Dermis blood vessel endothelial cell (primary cell): ENCODE measurements at places on chromosomes 2 and 18. TPM values are rescaled to one million over a fixed set of nuclear protein-coding genes. Genes with fewer than 3 reads are reported as not detected.

TNS1 gene
- 45.8 and 65.6 TPM in 2 replicates for total RNA-seq

LBX2 gene
- total RNA-seq = 0.98 and 2.9 TPM in 2 replicates

CAPN14 gene
- 0.05 TPM in 1 of 2 replicates, not detected in the other for total RNA-seq

XRCC5 gene
- 272 and 383 TPM in 2 replicates for total RNA-seq

TRIP12 gene
- 238 and 422 TPM in 2 replicates for total RNA-seq

POTEE gene
- total RNA-seq = 0.17 and 0.47 TPM in 2 replicates

UPP2 gene
- not detected in 2 replicates for total RNA-seq

ZNF396 gene
- 0.51 and 0.79 TPM in 2 replicates for total RNA-seq

CD302 gene
- 13.4 and 19.2 TPM in 2 replicates for total RNA-seq

CNRIP1 gene
- 45.3 and 52.3 TPM in 2 replicates for total RNA-seq

TEX44 gene
- total RNA-seq = not detected in 2 replicates

EIF2AK3 gene
- 19.7 and 30.1 TPM in 2 replicates for total RNA-seq

GALR1 gene
- not detected in 2 replicates for total RNA-seq

CYP1B1 gene
- 2.7 and 5.6 TPM in 2 replicates for total RNA-seq

IL1B gene
- 0.14 and 0.17 TPM in 2 replicates for total RNA-seq

C1QL2 gene
- not detected in 2 replicates for total RNA-seq

PROM2 gene
- total RNA-seq = 0.05 and 0.34 TPM in 2 replicates

ZNF2 gene
- 8.8 and 12.4 TPM in 2 replicates for total RNA-seq

BAZ2B gene
- total RNA-seq = 132 and 133 TPM in 2 replicates

PID1 gene
- total RNA-seq = under 0.01 and 0.05 TPM in 2 replicates

SKOR2 gene
- not detected in 2 replicates for total RNA-seq

UGT1A10 gene
- total RNA-seq = not detected in 2 replicates

OLA1 gene
- 85.6 and 139 TPM in 2 replicates for total RNA-seq

TRIB2 gene
- total RNA-seq = 73.6 and 141 TPM in 2 replicates

IL36RN gene
- not detected in 2 replicates for total RNA-seq

CCDC74B gene
- total RNA-seq = 2.2 and 2.7 TPM in 2 replicates

IL37 gene
- total RNA-seq = not detected in 2 replicates

AQP12B gene
- total RNA-seq = not detected in 2 replicates

DTNB gene
- total RNA-seq = 5.8 and 7.7 TPM in 2 replicates

CCDC85A gene
- total RNA-seq = 15.8 and 21.4 TPM in 2 replicates

ERICH2 gene
- not detected in 2 replicates for total RNA-seq

VWC2L gene
- total RNA-seq = not detected in 2 replicates

HOXD12 gene
- total RNA-seq = not detected in 2 replicates

ERBB4 gene
- 0.14 and 0.17 TPM in 2 replicates for total RNA-seq

TACR1 gene
- total RNA-seq = not detected in 2 replicates

RBKS gene
- 0.98 and 1.2 TPM in 2 replicates for total RNA-seq

RFTN2 gene
- 14.4 and 22.0 TPM in 2 replicates for total RNA-seq

IL1R2 gene
- total RNA-seq = 0.28 and 0.34 TPM in 2 replicates

HOXD10 gene
- total RNA-seq = 7.7 and 15.2 TPM in 2 replicates

SRD5A2 gene
- not detected in 2 replicates for total RNA-seq

ABCB6 gene
- 31.8 and 52.4 TPM in 2 replicates for total RNA-seq

SCYGR4 gene
- not detected in 2 replicates for total RNA-seq

SALL3 gene
- under 0.01 and 0.05 TPM in 2 replicates for total RNA-seq

CRYGC gene
- not detected in 2 replicates for total RNA-seq

KCNK3 gene
- under 0.01 and 0.05 TPM in 2 replicates for total RNA-seq

SERPINB13 gene
- not detected in 2 replicates for total RNA-seq

HOXD11 gene
- total RNA-seq = 0.17 TPM in 1 of 2 replicates, not detected in the other

FBXO48 gene
- total RNA-seq = 0.34 and 0.42 TPM in 2 replicates

UGT1A3 gene
- not detected in 2 replicates for total RNA-seq

CENPA gene
- total RNA-seq = 5.1 and 14.3 TPM in 2 replicates
